ENCODE measurements at places on chromosomes 2 and 18.
A peak's percentile ranks its signal among the peaks of the same experiment; 100 is the strongest.

DNA sequence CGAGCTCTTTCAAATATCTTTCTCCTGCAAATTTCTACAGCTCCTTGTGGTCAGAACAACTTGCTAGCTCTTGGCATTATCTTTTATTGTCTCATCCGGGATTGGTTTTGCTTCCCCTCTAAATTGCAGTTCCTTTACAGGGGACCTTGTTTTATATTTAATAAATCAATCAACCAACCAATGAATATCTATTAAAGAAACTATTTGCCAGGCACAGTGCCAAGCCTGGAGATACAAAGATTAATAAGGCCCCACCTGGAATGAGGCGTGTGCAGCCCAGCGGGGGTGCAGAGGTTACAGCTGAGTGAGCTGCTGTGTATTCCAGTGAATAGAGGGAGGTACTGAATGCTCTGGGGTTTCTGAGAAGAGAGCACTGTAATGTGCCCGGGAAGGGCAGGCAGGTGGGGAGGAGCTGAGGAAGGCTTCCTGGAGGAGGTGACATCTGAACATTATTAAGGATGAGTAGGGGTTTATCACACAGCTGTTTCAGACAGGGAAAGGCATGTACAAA lies 51.8 kb downstream of the LIPG start:
- no peak for DNase-seq

- DNase-seq = no peak
Observed at GRCh38 chr2:101521487-101521886, 46.6 kb upstream of the RFX8 start.

GRCh38 chr2:218082586-218083351 lies 13.7 kb downstream of the RUFY4 start:
- DNase-seq = peak; percentile 10

DNA sequence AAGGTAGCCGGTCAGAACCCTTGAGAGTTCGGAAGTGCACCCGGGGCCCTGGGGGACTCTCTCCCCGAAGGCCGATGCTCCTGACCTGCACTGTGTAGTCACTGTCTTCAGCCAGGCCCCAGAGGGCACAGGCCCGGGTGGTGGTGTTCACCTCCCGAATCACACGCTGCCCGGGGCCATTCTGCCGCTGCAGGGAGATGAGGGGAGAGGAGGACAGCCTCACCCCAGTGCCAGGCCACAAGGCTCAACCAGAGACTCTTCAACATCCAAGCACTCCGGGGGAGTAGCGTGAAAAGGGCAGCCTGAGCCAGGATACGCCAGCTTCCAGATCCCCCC lies 1.1 kb downstream of the FNDC4 start:
- DNase-seq = no peak

GRCh38 chr2:199505755-199506403 lies 48.1 kb upstream of the SATB2 start:
- DNase-seq = no peak

GRCh38 chr2:83686863-83687262 lies 772.2 kb downstream of the SUCLG1 start:
- DNase-seq = no peak

DNA sequence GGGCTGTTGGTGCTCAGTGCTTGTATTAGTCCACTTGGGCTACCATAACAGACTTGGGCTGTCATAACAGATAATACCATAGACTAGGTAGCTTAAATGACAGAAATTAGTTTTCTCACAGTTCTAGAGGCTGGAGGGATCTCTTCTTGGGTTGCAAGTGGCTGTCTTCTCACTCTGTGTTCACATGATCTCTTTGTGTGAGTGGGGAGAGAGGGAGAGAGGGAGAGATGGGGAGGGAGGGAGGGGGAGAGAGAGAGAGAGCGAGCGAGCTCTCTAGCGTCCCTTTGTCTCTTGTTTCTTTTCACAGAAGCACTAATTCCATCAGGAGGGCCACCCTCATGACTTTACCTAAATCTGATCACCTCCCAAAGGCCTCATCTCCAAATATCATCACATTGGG lies 4.5 kb upstream of the XRCC5 start:
- peak; percentile 10 for DNase-seq

GRCh38 chr2:118243031-118243430 lies 154.8 kb downstream of the INSIG2 start:
- DNase-seq = no peak
